Stimulated activated CD4-positive, alpha-beta T cell treated with anti-CD3 and anti-CD28 coated beads, Interleukin-1b, Interleukin-23, amount 100 ng/mL, for 4 hours (primary cell): ENCODE measurements at places on chromosomes 13 and 19.

DNA sequence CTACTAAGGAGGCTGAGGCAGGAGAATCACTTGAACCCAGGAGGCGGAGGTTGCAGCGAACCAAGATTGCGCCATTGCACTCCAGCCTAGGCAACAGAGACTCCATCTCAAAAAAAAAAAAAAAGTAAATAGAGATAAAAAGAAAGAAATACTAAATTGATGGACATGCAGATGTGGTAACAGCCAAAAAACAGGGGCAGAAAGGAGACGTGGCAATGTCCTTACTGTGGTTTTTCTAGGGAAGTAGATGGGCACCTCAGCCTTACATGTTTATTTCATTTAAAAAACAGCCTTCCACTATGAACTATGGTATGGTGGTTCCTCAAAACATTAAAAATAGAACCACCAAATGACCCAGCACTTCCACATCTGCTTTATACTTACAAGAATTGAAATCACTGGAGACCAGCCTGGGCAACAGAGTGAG lies 6.5 kb upstream of the EIF3G start:
- DNase-seq: no peak

- no peak for DNase-seq
Measured at GRCh38 chr13:93889430-93889951, 590.0 kb downstream of the DCT start.

DNA sequence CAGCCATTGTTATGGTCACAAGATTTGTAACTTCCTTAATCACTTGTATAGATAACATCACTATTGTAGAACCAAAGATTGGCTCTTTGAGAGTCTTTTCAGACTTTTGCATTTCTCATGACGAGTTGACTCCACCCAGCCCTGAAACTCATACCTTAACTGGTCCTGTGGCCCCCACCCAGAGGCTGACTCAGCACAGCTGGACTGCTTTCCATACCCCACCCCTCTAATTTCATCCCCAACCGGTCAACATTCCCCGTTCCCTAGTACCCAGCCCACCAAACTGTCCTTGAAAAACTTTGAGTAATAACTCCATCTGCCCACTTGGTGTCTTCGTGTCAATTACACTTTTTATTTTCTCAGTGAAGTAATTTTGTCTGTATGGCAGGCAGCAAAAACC lies 32.1 kb upstream of the SLITRK1 start:
- no peak for DNase-seq

DNA sequence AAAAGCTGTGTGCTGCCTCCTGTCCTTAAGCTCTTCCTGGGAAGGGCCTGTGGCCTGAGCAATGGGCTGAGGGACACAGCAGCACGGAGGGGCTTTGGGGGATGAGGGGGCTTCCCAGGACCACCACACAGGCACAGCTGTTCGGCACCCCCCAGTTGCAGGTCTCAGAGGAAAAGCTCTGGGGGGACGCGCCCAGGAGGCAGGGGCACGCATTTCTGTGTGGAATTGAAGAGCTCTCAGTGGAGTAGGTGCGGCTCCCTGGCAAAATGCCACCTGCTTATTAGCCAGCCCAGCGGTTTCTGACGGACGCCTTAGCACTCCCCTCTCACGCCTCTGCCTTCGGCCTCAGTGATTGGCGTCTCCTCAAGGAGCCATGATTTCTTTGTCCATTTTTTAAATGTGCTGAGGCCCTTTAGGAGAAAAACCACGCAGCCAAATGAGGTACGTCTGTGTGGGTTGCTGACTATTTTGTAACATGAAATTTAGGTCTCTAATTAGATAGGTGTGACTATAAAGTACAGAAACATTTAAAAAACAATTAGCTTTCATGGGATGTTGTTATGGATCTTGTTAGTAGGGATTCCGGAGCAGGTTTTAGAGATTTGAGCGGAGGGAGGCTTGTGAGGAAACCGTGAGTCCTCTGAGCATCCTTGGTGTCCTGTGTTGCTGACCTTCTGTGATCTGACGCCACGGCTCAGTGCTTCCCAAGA lies 4.0 kb downstream of the MCF2L start:
- DNase-seq: no peak

- DNase-seq: no peak
Measured at GRCh38 chr19:5337708-5338655, 2.6 kb downstream of the PTPRS start.

DNA sequence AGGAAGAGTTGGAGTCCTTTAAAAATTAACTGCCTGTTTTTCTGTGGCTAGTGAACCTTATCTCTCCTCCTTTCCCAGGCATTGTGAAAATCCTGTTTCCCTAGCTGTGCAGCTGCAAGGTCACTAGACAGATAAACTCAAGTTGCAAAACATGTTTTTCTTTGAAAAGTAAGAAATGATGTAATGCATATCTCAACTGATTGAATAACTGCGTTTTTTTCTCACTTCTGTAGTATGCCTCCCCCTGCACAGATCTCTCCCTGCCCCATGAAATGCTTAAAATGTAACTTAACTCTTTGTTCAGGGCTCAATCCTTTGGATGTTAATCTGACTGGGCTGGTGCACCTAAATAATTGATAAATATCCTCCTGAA lies 27.7 kb upstream of the CYSLTR2 start:
- DNase-seq: no peak

DNA sequence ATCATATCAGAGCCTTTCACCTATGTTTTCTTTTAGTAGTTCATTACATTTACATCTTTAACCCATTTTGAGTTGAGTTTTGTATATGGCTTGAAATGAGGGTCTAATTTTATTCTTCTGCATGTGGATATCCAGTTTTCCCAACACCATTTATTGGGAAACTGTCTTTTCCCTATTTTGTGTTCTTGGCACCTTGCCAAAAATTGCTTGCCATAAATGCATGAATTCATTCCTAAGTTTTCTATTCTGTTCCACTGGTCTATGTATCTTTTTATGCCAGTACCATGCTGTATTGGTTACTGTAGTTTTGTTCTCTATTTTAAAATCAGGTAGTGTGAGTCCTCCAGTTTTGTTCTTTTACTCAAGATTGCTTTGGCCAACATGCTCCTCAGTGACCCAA lies 144.0 kb upstream of the OBI1 start:
- DNase-seq: no peak

- no peak for DNase-seq
Measured at GRCh38 chr13:69331245-69331644, 776.4 kb upstream of the ATXN8OS start.

GRCh38 chr19:51326216-51327065 lies 15.0 kb downstream of the IGLON5 start:
- no peak for DNase-seq

- DNase-seq: no peak
Measured at GRCh38 chr19:30171795-30172612, 200.2 kb upstream of the ZNF536 start.

GRCh38 chr19:22545751-22546150 lies 88.4 kb upstream of the ZNF492 start:
- DNase-seq: no peak

DNA sequence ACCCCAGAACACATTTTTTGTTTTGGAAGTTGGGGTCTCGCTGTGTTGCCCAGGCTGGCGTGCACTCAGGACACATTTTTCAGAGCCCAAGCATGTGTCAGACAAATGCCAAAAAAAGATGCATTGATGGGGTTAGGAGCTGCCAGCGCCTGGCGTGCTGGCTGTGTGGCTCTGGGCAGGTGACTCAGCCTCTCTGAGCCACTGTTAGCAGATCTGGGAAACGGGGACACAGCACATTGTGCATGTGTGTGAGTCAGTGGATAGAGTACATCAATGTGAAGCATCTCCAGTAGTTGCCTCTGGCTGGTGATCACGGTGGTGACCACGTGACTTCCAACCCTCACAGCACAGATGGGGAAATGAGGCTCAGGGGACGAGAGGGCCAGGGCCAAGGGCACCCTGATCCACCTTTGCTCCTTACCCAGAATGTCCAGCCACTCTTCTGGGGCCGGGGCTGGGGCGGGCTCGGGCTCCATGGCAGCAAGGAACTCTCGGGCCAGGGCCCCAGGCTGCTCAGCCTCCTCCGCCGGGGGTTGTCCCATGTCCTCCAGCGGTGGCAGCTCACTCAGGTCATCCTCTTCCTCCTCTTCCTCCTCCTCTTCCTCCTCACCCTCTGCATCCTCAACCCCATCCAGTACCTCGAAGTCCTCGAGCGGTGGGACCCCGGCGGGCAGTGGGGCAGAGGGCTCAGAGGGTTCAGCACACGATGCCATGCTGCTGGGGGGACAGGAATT lies 1.9 kb downstream of the FKBP8 start:
- DNase-seq: no peak

- no peak for DNase-seq
Measured at GRCh38 chr13:49859560-49859959, 67.1 kb upstream of the KPNA3 start.

GRCh38 chr19:52880895-52881389 lies 16.5 kb downstream of the ZNF320 start:
- DNase-seq: no peak

GRCh38 chr19:38880882-38881609 lies 3.0 kb upstream of the RINL start:
- no peak for DNase-seq

DNA sequence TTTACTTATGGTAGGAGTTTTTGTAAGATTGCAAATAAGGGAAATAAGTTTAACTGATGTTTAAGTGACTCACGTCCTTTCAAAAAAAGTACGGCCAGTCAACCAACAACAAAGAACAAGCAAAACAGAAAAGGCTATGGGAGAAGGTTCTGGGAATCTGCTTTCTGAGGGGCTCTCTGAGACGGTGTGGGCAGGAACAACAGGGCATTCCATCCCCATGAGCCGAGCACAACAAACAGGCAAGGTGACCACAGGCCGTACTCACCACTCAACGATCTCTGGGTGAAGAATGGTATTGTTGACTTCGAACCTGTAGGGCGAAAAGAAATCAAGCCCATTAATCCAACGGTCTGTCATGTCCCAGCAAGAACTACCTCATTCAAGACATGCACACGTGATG lies 43.8 kb downstream of the PEPD start:
- DNase-seq: no peak

- no peak for DNase-seq
Measured at GRCh38 chr13:33127009-33127551, 110.9 kb downstream of the KL start.

DNA sequence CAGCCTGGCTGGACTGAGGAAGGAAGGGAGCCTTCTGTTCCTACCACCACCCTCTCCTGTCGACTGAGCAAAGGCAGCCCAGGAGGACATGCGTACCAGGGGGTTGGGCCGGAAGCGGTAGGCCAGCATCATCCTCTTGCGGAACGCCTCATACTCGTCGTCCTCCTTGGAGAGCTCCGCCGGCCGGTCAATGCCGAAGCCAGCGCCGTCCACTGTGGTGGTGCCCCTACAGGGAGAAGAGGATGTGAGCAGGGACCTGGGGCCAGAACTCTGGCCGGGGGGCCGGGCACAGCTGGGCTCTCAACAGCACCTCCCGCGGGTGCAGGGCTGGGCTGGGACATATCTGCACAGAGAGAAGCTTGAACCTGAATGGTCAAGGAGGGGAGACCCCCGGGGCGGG lies 3.8 kb upstream of the TM6SF2 start:
- DNase-seq: no peak

DNA sequence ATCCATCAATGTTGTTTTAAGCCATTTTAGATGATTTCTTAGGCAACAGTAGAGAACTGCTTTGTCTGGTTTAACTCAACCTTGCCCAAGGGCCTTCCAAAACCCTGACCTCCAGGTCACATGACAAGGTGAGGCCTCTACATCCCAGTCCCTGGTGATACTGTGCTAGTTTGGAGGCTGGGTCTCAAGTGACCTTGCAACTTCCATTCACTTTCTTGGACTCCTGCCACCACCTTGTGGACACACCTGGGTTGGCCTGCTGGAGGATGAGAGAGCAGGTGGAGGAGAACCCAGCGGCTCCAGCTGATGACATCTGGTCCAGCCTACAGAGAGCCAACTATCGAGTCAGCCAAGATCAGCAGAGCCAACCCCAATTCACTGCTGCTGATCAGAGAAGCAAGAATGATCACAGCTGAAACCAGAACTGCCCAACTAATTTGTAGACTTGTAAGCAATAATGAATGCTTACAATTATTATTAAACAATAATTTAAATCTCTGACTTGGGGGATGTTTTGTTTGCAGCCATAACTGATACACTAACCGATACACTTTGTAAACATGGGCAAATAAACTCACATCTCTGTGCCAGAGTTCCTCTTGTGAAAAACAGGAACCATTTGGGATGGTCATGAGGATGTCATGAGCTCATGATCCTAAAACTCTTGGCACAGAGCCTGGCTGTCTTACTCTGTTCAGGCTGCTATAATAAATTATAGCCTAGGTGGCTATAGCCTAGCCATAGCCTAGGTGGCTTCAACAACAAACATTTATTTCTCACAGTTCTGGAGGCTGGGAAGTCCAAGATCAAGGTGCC lies 11.5 kb downstream of the FAM187B start:
- no peak for DNase-seq

DNA sequence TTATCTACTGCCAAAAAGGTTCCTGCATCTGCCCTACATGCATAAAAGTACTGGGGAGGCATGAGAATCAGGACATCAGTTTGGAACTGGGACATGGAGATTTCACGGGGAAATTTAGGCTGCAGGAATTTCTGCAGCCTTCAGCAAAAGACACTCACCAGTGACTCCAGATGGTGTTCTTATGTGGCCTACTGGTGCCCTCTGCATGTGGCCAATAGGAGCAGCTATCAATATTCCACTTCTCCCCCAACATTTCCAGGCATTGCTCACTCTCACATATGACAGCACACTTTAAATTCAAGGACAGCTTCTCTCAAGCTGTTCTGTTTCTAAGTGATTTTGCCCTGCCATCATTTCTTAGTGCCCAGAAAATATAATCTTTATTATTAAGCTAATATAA lies 570.5 kb upstream of the ARGLU1 start:
- DNase-seq: no peak

GRCh38 chr19:54178581-54179261 lies 5.8 kb upstream of the TMC4 start:
- no peak for DNase-seq

DNA sequence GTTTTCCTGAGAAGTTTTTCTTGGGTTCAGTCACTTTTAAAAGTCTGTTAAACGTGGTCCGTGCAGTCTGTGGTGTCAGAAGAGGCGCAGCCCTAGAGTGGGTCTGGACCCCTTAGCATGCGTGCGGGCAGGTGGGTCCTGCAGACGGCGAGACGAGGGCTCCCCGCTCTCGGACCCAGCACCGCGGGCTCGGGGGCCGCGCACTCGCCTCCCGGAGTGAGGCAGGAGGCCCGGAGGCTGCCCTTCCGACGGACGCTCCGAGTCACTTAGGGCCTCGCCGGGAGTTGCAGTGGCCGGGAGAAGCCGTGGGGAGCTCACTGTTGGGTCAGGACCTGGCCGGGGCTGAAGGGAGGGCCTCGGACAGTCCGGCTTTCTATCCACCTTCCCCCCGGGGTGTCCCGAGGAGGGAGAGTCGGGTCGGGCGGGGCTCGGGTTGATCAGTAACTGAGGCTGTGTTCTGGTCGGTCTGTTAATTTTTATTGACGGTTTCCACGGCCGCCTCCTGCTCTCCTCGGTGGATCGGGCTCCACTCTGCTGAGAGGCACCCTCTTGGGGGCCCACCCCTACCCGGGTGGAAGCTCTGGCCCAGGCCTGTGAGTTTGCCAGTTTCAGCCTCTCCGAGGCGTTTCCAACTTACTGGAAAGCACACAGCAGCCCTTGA lies 1.3 kb downstream of the PTBP1 start:
- DNase-seq: no peak

DNA sequence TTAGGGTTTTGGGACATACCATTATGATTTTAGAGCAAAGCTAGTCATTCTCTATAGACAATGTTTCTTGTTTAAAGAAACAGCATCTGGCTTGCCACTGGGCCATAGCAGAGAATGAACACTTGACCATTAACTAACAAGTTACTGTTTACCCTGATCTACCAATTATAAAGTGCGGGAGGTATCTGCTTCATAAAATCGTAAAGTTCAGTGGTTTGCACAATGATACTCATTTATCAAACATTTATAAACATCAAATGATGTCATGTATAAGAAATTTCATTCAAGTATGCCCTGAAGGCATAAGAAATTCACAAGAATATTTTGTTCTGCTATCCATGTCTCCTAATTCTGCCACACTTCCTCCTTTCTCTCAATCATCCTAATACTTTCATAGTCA lies 139.2 kb downstream of the PCDH20 start:
- DNase-seq: no peak
